ENCODE measurements at places on chromosomes 2 and 18. TPM values are rescaled to one million over a fixed set of nuclear protein-coding genes. Genes with fewer than 3 reads are reported as not detected.

LBH gene
- total RNA-seq, result 137 TPM

ALPP gene
- total RNA-seq, result 2.7 TPM

VSNL1 gene
- total RNA-seq, result not detected

CDK15 gene
- not detected for total RNA-seq

TSHZ1 gene
- total RNA-seq, result 5.0 TPM

CPLX4 gene
- total RNA-seq, result not detected

ABCA12 gene
- total RNA-seq, result 0.25 TPM

GREB1 gene
- 3.7 TPM for total RNA-seq

LNPK gene
- 13.2 TPM for total RNA-seq

CIB4 gene
- 0.44 TPM for total RNA-seq

DSC2 gene
- total RNA-seq, result 0.86 TPM

MSH6 gene
- 90.4 TPM for total RNA-seq

CACNB4 gene
- 0.07 TPM for total RNA-seq

DTNA gene
- total RNA-seq, result 0.14 TPM

GALNT1 gene
- 53.3 TPM for total RNA-seq

FLACC1 gene
- total RNA-seq, result not detected

POTEC gene
- total RNA-seq, result not detected

RGPD3 gene
- total RNA-seq, result 0.20 TPM

SGPP2 gene
- total RNA-seq, result 0.46 TPM

EFR3B gene
- 12.7 TPM for total RNA-seq

TEX44 gene
- total RNA-seq, result not detected

LCT gene
- total RNA-seq, result not detected

SH3BP4 gene
- total RNA-seq, result 36.3 TPM

RNF125 gene
- 0.18 TPM for total RNA-seq

HOXD11 gene
- total RNA-seq, result 6.7 TPM

COPS9 gene
- total RNA-seq, result 273 TPM

MOCOS gene
- total RNA-seq, result 2.7 TPM

ALK gene
- total RNA-seq, result not detected

GAL3ST2 gene
- 0.33 TPM for total RNA-seq

NPPC gene
- total RNA-seq, result 0.41 TPM

MGAT4A gene
- total RNA-seq, result 2.2 TPM

LAMA1 gene
- 0.02 TPM for total RNA-seq

QPCT gene
- total RNA-seq, result 19.4 TPM

RBMS1 gene
- total RNA-seq, result 68.4 TPM

DNAH7 gene
- total RNA-seq, result 0.59 TPM

TMEM247 gene
- total RNA-seq, result not detected

DOK1 gene
- 4.6 TPM for total RNA-seq

Measured in A549 treated with ZK216348 at 1 μM for 4 hours (cell line).